ENCODE measurements at places on chromosomes 11 and 22. TPM values are rescaled to one million over a fixed set of nuclear protein-coding genes. Genes with fewer than 3 reads are reported as not detected.

- DNase-seq, result no peak
Observed at GRCh38 chr11:22780952-22781593, 48.5 kb downstream of the SVIP start.

The FGF19 gene
- total RNA-seq, result not detected

The TTC28 gene
- 17.0 TPM for total RNA-seq

- peak; percentile 61 for DNase-seq
Observed at GRCh38 chr11:926341-926916, 759 bp downstream of the AP2A2 start.

- DNase-seq, result no peak
Observed at GRCh38 chr22:35960854-35961253, 67.8 kb downstream of the RBFOX2 start.

GRCh38 chr11:65551572-65552387, 6.4 kb downstream of the LTBP3 start:
- DNase-seq, result peak; percentile 49

- no peak for DNase-seq
Observed at GRCh38 chr11:115760461-115761320, 256.5 kb upstream of the CADM1 start.

The TSPAN4 gene
- 47.6 TPM for total RNA-seq

- no peak for DNase-seq
Observed at GRCh38 chr11:86769219-86769618, 31.1 kb upstream of the PRSS23 start.

The USP2 gene
- 108 TPM for total RNA-seq

DNA sequence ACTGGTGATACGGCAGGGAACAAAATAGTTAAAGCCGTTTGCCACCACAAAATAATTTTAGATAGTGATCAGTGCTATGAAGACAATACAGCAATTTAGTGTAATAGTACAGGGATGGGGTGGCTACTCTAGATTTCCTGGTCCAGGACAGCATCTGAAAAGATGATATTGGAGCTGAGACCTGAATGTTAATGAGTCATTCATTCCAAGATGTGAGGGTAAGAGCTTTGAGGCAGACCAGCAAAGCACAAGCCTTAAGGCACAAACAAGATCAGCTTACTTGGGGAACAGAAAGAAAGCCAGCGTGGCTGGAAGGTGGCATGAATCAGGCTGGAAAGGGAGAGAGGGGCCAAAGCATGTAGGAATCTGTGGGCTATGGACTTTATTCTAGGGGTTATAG, 132.3 kb downstream of the TRIM44 start:
- DNase-seq, result no peak

DNA sequence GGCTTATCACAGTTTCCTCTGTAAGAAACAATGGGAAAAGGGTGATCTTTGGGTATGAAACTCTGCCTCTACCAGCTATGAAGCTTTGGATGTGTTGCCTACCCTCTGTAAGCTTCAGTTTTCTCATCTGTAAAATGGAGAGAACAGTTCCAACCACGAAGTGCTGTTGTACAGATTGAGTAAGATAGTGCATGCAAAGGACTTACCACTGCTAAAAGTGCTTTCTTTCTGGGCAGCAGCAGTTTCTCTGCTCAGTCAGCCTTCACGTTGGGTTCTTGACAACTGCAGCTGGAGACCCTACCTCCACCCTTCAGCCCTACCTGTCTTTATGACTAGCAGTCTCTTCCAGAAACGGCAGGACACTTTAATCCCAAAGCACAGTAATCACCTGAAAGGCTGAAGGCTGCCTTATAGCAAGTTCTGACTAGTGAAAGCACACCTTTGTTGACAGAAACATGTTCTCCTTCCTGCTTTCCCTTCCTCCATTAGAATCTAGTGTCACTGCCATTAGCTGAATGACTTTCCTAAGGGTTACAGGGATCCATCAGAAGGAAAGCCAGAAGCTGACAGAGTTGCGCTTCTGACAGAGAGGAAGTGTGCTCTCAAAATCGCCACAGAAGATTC, 91.4 kb downstream of the RPL27A start:
- DNase-seq, result no peak

DNA sequence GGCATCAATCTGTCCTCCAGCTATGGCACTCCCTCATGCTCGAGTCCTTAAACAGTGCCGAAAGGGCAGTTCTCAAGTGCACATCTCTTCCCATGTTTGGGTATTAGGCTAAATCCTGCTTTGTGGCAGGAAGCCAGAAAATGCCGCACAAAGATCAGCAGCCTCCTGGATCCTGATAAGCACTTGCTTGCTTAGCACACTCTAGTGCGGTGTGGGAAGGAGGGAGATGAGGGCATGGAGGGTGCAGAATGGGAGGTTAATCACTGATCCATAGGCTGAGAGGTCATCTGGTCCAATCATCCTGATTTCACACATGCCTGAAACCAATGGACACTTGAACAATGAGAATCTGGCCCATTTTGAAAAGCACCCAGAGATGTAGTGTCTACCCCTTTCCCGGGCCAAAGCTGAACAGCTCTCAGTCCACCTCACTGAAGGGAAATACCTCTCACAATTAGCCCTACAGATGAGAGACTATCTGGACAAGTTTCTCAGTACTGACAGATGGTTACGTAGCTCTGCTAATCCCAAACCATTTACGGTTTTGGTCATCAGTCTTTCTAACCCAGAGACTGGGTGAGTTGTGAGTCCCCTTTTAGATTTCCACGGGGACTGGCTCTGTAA, 29.8 kb upstream of the CHRM4 start:
- DNase-seq, result peak; percentile 30

DNA sequence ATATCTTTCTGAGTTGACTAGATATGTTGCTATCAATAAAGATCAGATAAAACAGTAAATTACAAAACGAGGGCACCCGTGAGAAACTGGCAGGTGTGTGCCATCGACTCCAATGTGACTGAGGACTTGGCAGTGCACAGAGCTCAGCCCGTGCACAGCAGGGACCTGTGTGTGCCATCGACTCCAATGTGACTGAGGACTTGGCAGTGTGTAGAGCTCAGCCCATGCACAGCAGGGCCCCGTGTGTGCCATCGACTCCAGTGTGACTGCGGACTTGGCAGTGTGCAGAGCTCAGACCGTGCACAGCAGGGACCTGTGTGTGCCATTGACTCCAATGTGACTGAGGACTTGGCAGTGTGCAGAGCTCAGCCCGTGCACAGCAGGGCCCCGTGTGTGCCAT, 347.2 kb upstream of the B3GAT1 start:
- no peak for DNase-seq

GRCh38 chr11:2766166-2766565, 66.4 kb upstream of the KCNQ1OT1 start:
- peak; percentile 2 for DNase-seq

GRCh38 chr11:58742140-58742539, 10.4 kb upstream of the GLYAT start:
- DNase-seq, result no peak

- no peak for DNase-seq
Observed at GRCh38 chr11:9625162-9625561, 38.7 kb upstream of the SWAP70 start.

GRCh38 chr11:33828604-33829429, 54.5 kb upstream of the FBXO3 start:
- DNase-seq, result no peak

DNA sequence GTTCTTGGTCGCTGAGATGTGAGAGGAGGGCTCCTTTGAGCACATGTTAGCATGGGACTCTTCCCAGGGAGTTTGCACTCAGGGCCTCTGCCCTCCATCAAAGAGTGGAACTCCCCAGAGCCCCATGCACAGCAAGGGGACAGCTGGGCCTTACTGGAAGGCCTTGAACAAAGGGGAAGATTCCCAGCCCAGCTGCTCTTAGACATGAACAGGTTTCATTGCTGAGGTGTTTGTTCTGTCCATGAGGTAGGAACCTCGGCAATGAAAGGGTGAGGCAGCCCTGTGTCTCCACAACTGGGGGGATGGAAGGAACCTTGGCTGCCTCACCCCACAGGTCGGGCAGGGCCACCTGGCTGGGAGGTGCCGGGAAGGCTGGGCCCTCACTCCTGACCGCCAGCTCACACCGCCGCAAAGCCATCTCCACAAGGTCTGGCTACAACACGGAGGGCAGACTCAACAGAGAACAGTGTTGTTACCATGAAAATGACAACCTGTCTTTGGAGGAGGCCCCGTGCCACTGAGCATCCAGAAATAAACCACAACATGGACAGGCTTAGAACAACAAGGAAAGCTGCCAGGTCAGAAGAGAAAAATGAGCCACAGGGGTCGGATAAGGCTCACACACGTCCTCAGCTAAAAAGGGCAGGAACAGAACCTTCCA, 3.2 kb downstream of the DERL3 start:
- peak; percentile 65 for DNase-seq

The GLYATL2 gene
- 0.35 TPM for total RNA-seq

- DNase-seq, result no peak
Observed at GRCh38 chr11:125111001-125111342, 454 bp downstream of the TMEM218 start.

The PLAAT3 gene
- total RNA-seq, result 126 TPM

The SYCE3 gene
- total RNA-seq, result not detected

GRCh38 chr11:20933958-20934357, 264.6 kb downstream of the NELL1 start:
- DNase-seq, result no peak

DNA sequence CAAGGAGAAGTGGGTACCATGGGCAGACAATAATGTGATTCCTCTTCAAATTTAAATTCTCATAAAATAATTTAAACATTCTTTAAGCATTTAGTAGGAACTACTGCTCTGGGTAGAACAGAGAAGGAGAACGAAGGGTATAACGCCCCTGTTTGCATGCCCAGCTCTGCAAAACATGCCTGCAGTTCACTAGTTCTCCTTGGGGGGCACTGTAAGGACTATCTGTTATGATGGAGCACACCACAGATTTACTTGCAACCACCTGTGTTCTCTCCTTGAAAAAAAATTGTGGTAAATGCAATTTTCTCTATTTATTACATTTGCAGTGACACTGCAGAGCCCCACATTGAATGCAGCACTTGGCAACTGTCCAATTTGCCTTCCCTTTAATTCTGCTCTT, 100.3 kb downstream of the GUCY1A2 start:
- DNase-seq, result no peak

DNA sequence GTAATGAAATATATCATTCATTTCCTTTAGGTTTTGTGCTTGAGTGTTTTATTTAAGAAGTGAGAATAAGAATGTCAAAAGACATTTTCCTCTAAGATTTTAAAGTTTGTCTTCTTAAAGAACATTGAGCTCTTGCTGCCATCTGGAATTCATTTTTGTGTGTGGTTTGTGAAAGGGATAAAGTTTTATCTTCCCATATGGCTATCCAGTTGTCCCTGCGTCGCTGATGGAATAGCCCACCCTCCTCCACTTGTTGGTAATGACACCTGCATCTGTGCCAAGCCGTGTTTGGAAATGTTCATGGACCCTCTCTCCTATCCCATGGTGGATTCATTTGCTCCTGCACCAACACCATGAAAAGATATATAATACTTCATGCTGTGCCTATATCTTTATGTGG, 901.5 kb downstream of the BRD1 start:
- DNase-seq, result no peak

The OR51B2 gene
- not detected for total RNA-seq
